Renal pelvis (tissue), 12 donors: ENCODE measurements at places on chromosomes 11 and 22. TPM values are rescaled to one million over a fixed set of nuclear protein-coding genes. Genes with fewer than 3 reads are reported as not detected.

PTPRCAP gene
- 3.6 TPM for polyA plus RNA-seq

OR51B2 gene
- polyA plus RNA-seq: not detected

DNA sequence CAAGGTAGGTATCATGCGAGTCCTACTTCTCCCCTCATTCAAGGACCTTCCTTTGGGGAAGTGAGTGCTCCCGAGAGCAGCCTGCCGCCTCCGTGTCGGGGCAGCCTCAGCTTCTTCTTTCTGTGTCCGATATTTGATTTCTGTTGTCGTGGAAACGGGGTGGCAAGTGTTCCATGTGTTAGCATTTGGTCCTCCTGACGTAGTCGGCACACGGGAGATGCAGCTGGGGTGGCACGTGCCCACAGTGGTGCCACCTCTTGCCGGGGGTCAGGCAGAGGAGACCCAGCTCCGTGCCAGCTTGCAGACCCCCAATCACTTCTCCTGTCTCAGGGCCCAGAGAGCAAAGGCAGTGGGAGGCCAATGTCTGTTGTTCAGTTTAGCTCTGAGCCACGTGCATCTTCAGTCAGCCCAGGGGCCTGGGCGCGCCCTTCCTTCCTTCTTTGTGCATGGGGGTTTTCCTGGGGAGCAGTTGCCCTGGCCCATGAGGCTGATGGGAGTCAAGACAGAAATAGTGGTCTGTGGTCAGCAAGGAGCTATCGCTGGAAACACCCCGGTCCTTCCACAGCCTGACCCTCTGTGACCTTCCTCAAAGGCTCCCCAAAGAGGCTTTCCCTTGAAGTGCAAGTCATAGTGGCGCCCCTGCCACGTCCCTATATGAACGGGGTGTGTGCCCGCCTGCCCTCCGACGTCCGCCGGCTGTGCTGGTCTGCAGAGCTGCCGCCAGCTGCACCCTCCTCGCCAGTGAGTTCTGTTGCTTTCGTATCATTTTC lies 44.5 kb downstream of the PARVB start:
- DNase-seq: no peak

- no peak for DNase-seq
Measured at GRCh38 chr11:46382646-46383403, 1.4 kb downstream of the MDK start.
